Adipocyte (in vitro differentiated cells): ENCODE measurements at places on chromosomes 6 and 20.

- DNase-seq: no peak
Measured at GRCh38 chr6:167934426-167934864, 63.0 kb upstream of the KIF25 start.

DNA sequence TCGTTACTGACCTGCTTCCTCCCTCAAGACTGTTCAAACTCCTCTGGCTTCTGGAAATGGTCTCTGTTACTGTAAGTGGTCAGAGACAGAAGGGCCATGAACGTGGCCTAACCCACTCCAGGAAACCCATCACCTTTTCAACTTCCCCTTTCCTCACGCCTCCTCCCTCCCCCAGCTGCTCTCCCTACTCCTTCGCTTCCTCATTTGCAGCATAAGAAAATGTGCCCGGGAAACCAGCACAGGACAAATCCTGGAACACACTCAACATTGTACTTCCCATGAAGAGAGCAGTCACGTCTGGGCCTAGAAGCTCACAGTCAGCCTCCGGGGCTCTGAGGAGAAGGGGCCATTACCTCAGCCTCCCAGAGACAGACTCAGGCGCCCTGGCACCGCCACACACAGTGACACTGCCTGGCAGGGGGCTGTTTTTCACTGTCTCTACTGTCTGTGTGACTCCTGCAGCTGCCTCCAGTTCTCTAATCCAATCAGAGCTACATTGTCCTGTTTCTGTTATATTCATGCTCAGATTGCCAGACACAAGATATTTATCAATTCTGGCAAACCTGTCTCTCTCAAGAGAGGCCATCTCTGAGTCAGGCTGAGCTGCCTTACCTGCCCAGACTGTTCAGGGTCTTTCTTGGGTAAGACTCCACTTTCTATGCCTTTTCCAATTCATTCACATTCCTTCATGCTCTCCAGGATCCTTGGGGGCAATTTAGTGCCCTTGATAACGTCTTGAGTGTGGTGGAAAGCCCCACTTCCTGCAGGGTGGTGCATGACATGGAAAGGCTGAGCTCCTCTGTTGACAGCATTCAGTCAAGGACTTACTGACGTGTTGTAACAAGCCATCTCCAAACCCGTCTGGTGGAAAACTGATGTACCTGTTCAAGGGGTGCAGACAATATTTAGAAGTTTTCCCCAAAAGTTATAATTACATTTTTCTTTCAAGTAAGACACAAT is 242.2 kb downstream of the HIVEP2 start:
- no peak for DNase-seq

- no peak for DNase-seq
Measured at GRCh38 chr6:6452002-6452401, 131.5 kb upstream of the F13A1 start.

GRCh38 chr20:37945091-37945547 is 42.2 kb downstream of the VSTM2L start:
- no peak for DNase-seq

- DNase-seq: no peak
Measured at GRCh38 chr6:37313723-37314486, 39.9 kb upstream of the RNF8 start.

- peak; percentile 50 for DNase-seq
Measured at GRCh38 chr20:14197097-14197496, 140.3 kb downstream of the FLRT3 start.

GRCh38 chr6:87155842-87156815 is 764 bp downstream of the ZNF292 start:
- peak; percentile 74 for DNase-seq

- DNase-seq: peak; percentile 75
Measured at GRCh38 chr6:38350942-38351341, 288.8 kb downstream of the BTBD9 start.

DNA sequence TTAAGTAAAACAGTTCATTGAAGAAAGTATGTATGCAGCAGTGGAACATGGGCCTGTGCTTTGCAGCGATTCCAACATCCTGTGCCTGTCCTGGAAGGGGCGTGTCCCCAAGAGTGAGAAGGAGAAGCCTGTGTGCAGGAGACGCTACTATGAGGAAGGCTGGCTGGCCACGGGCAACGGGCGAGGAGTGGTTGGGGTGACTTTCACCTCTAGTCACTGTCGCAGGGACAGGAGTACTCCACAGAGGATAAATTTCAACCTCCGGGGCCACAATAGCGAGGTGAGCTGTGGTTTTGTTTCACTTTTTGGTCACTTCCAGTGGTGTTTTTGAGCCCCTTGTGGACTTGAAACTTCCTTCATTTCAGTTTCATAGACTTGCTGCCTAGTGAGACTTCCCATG is 1.7 kb downstream of the TULP4 start:
- DNase-seq: no peak

GRCh38 chr6:157610451-157610999 is 212.5 kb upstream of the SNX9 start:
- no peak for DNase-seq

DNA sequence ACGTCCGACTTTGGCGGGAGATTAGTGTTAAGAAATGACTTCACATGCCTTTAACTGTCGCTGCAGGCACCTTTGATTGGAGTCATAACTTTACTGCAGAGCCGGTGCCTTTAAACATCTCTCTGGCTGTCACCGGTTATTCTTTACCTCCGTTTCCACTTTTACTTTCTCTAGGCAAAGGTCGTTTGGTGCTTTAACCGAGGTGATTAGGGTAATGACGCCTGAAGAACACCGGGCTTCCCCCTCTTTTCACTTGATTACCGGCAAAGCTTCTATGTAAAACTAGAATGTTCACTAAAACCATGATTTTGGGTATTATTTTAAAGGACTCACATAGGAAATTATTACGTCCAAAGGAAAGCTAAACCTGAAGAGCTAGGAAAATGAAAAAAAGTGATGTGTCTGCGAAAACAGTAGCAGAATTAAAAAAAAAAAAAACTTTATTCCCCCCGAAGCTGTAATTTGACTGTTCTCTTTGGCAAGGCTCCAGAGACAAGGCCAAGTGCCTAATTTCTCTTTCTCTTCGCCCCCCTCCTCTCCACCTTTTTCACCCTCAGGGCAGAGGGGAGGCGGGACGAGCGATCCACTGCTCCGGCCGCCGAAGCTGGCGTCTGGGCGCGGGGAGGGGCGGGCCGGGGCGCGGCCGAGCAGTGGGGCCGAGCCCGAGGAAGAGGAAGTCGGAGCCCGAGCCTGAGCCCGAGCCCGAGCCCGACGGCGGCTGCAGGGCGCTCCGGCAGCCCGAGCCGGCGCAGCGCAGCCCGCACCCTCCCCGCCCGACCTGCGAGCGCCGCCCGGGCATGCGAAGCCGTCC is at the start of gene PLEKHG1:
Gene PLEKHG1 (plus strand): TSS at position 687 of the 811 bp plus-strand sequence. CDS start 133,797 bp downstream, outside the sequence.
- peak; percentile 70 for DNase-seq

DNA sequence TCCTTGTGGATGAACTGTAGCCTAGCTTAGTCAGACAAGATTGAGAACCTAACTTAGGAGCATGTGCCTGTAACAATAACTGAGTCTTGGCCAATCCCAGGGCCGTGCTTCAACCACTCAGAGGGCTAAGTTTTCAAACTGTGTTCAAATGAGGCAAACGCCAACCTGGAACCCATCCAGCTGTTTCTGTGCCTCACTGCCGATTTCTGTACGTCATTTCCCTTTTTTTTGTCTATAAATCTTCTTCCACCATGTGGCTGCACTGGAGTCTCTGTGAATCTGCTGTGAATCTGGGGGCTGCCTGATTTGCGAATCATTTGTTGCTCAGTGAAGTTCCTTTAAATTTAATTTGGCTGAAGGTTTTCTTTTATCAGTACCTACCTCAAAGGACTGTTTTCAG is 115.0 kb upstream of the CHD6 start:
- no peak for DNase-seq

DNA sequence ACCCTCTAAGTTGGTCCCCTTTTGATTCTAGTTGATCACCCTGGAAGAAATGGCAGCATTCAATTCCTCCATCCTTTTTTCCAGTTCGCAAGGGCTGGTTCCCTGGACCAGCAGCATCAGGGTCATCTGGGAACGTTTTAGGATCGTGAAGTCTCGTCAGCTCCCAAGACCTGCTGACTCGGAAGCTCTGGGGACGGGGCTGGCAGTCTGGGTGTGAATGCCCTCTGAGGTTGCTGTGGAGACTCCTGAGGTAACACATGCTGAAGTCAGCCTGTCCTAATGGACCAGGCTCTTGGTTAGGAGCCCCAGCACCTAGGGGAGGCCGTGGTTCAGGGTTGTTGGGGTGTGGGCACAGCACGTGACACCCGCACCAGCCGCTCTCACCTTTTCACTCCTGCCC is 164.1 kb downstream of the SYNDIG1 start:
- no peak for DNase-seq

DNA sequence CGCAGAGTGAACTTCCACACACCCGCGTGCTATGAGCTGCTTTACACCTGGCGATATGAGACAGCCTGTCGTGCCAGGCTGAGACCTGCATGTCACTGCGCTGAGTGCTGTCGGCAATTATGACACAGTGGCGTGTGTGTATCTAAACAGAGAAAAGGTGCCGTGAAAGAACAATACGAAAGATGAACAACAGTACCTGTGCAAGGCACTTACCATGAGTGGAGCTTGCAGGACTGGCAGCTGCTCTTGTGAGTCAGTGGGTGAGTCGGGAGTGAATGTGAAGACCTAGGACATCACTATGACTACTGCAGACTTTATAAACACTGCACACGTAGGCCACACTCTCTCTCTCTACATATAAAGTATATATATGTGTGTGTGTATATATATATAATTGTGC is 68.5 kb upstream of the DUSP22 start:
- no peak for DNase-seq

DNA sequence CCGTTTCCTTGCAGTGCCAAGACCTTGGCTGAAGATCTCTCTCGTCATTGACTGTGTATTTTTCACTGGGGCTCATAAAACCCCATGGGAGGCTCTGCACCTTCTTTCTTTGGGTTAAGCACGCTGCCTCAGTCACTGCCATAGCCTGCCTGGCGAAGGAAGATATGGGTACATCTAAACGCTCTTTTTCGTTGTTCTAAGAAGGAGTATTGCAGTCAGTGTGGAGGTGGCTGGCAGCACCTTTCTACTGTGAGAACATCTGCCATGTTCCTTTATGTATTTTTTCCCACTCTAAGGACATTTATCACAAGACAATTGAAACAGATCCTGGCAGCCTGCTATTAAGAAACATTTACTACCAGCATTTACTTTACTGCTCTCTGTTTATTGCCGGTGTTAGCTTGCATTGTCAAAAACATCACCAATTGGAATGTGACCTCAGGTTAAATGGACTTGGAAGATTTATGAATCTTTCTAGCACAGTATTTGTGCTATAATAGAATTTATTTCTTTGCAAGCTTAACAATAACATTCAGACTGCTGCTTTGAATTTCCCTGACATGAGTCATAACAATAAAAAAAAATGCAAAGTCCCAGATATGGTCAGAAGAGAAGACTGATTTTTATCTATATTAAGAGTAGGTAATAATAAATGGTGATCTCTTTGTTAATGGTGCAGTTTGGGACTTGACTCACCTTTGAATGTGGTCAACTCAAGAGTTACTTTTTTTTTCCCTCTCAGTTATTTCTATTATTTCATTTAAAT is 62.2 kb upstream of the CLDN20 start:
- peak; percentile 73 for DNase-seq

DNA sequence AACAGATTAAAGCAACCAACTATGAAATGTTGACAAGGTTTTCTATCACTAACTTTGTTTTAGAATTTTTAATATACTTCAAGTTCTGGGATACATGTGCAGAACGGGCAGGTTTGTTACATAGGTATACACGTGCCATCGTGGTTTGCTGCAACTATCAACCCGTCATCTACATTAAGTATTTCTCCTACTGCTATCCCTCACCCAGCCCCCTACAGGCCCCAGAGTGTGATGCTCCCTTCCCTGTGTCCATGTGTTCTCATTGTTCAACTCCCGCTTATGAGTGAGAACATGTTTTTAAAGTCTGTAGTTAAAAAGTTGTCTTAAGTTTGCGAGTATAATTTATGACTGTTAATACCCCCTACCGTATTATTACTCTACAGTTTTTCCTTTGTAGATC is 844.3 kb upstream of the MANEA start:
- DNase-seq: no peak

- DNase-seq: no peak
Measured at GRCh38 chr6:18445228-18445627, 58.1 kb downstream of the RNF144B start.

DNA sequence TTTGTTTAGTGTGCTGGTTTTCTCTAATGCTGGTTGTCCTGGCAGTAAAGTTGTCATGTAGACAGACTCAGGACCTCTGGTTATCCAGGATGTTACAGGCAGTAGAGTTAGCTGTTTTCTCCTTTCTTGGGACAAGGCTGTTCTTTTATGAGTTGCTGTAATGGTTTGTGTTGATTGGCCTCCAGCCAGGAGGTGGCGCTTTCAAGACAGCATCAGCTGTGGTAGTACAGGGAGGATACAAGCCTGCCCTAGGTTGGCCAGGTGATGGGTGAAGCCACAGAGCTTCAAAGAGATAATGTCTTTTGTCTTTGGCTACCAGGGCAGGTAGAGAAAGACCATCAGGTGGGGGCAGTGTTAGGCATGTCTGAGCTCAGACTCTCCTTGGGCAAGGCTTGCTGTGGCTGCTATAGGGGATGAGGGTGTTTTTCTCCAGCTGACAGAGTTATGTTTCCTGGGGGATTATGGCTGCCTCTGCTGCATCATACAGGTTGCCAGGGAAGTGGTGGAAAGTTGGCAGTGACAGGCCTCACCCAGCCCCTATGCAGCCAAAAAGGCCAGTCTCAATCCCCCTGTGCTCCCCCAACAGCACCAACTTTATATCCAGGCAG is 127.2 kb upstream of the TAB2 start:
- no peak for DNase-seq

DNA sequence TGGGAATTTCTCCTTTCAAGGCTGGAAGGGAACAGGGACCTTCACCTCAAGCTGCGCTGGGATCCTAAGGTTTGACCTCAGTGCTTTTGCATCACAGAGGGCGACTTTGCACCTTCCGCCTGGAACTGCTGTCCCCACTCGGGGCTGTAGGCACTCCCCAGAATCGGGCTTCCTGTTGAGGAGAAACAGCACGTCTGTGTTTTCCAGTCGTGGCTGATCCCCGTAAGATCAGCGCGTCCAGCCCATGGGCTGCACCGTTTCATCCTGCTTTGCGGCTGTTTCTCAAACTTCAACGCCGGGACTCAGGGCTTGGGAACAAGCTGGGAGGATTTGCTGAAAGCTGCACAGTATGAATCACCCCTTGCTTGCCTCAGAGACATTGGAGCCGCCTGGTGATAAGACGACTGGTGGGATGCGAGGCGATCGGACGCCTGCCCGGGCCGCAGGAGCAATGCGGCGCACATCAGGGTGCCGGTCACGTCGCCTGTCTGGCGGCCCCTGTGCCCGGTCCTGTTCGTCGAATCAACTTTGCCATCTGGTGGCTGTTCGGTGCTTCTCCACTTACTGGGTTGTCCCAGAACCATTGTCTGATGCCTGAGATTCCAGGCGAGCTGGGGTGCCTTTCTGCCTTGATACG is 53.6 kb upstream of the FRMD1 start:
- DNase-seq: peak; percentile 12
